ENCODE measurements at places on chromosomes 13 and 19. TPM values are rescaled to one million over a fixed set of nuclear protein-coding genes. Genes with fewer than 3 reads are reported as not detected.

Gene WDFY2
- total RNA-seq = 9.3 TPM

Gene SEMA6B
- 0.19 TPM for total RNA-seq

GRCh38 chr13:97234742-97235141 lies 12.6 kb downstream of the MBNL2 start:
- H3K27me3 ChIP-seq = no peaks in the 10 kb centered on the region
- H3K4me3 ChIP-seq = no peak overlapping the region
- peaks cover 15% of the 10 kb centered on the region for H3K36me3 ChIP-seq
- no peak for DNase-seq
- H3K4me1 ChIP-seq = peaks cover 38% of the 10 kb centered on the region

- no peaks in the 10 kb centered on the region for H3K27me3 ChIP-seq
- DNase-seq = peak; percentile 74
- H3K4me3 ChIP-seq = peak overlapping the region; percentile 95
Observed at GRCh38 chr13:32314271-32315237, 609 bp downstream of the ZAR1L start.

DNA sequence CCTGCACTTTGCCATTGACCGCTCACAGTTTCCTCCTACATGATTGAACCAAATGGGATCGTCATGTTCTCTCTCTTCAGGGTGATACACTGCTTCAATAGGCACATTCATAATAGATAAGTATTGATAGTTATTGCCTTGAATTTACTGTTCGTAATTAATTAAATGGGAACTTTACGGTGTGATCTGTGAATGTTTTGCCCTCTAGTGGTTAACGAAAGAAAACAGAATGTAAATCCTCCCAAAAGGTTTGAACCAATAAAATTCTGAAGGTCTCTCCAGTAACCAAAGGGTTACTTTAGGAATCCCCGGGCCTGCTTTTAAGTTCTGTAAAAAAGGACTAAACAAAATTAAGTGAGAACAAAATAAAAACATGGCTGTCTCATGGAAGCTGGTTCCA lies 389.3 kb downstream of the DACH1 start:
- no peaks in the 10 kb centered on the region for H3K4me1 ChIP-seq
- no peak overlapping the region for H3K4me3 ChIP-seq
- no peaks in the 10 kb centered on the region for H3K27me3 ChIP-seq
- no peak for DNase-seq
- no peaks in the 10 kb centered on the region for H3K36me3 ChIP-seq

DNA sequence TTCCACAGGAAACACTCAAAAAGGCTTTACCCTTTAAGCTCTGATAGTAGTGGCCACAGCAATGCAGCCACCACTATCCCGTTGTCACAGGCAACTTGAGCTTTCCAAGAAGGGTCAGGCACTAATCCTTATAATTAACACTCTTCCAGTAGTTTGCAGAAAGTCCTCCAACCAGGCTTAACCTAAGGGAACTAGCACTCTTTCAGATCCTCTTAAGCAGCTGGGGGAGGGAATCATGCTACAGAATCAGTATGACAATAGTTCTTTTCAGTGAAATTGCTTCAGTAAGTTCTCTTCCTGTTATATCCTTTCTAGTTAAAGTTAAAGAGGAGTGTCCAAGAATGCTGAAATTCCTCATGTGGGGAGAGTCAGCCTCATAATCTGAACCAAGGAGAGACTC lies 82.2 kb downstream of the TNFSF11 start:
- DNase-seq = no peak
- peaks cover 45% of the 10 kb centered on the region for H3K27me3 ChIP-seq
- H3K36me3 ChIP-seq = no peaks in the 10 kb centered on the region
- H3K4me1 ChIP-seq = no peaks in the 10 kb centered on the region
- H3K4me3 ChIP-seq = no peak overlapping the region

DNA sequence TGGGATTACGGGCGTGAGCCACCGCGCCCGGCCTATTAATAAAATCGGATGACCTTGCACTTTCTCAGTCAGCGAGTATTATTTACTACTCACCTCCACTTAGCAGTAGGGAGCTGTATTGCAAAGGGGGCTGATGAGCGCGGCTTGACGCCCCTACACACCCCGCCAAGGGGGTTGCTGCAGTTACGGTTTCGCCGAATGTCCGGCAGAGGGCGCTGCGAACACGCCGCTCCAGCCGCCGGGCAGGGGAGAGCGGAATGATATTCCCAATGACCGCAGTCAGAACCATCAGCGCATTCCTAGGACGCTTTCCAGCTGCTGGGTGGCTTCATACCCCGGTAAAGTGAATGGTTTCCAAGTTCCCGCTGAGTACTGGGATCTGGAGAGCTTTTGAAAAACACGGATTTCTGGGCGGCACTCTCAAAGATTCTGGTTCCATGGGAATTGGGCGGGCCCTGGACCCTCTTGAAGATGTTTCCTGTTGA lies 30.0 kb upstream of the TPT1 start:
- no peaks in the 10 kb centered on the region for H3K27me3 ChIP-seq
- H3K27ac ChIP-seq = no peak overlapping the region
- H3K4me3 ChIP-seq = no peak overlapping the region

- H3K27ac ChIP-seq = peak overlapping the region; percentile 90
- no peak for DNase-seq
Observed at GRCh38 chr19:49565261-49565660, 15.1 kb downstream of the NOSIP start.
